ENCODE measurements at places on chromosomes 4 and X.

- DNase-seq = no peak
These were observed 84.2 kb downstream of the HPRT1 start for GRCh38 chrX:134544135-134544512.

- DNase-seq = no peak
These were observed 43.8 kb downstream of the SULT1B1 start for GRCh38 chr4:69716654-69717053.

GRCh38 chrX:139759637-139760036, 51.7 kb upstream of the MCF2 start:
- DNase-seq = peak; percentile 11

DNA sequence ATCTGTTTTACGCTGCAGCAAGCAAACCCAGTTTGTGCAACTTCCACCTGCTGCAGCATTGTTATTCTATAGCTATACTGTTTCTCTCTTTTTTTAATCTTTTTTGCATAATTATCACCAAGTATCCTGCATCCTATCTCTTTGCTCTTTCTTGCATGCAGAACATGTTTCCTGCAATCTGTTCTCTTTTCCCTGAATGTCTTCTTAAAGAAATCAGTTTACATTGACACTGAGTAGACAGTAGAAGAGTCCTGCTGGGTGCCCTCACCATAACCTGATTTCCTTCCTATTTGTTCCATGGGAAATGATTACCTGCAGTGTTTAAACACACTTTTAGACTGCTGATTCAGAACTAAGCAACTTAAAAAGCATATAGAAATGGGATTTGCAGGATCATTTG, 964.7 kb downstream of the PCDH19 start:
- no peak for DNase-seq

DNA sequence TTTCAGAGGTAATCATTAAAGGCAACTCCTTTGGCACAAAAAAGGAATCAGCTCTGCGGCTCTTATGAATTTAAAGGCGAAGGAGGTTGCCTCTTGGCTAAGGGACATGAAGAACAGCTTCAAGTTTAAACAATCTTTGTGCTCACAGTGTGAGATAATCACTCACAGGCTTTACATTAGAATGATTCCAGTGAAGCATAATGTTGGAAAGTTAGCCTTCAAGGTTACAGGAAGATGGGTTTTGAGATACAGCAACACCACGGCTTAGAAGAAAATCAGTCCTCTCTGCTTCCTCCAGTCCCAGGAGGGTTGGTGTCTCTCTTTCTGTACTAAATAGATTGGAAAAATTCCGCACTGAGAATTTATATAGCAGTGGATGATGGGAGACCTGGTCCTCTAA, 11.6 kb upstream of the SCD5 start:
- DNase-seq = no peak

DNA sequence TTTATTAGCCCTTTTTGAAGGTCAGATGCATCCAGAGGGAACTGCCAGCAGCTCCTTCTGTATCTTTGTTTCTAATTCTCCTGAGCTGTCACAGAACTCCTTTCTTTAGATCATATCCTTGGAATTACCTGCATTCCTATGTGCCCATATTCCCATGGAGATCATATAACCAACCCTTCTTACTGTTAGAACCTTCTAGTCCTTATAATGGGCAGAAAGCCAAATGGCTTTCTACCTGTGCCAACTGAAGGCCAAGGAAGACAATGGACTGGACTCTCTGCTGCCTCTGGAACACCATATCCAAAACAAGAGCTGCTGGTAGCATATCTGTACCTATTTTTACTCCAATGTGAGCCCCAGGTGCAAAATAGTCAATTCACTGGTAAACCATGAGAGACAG, 60.7 kb downstream of the TBC1D9 start:
- DNase-seq = no peak

GRCh38 chr4:63563288-63564014, 845.8 kb downstream of the TECRL start:
- peak; percentile 17 for DNase-seq

GRCh38 chr4:5027346-5027745, 8.1 kb upstream of the CYTL1 start:
- DNase-seq = peak; percentile 72

- no peak for DNase-seq
These were observed 857.0 kb upstream of the HTR2C start for GRCh38 chrX:113726898-113727297.

DNA sequence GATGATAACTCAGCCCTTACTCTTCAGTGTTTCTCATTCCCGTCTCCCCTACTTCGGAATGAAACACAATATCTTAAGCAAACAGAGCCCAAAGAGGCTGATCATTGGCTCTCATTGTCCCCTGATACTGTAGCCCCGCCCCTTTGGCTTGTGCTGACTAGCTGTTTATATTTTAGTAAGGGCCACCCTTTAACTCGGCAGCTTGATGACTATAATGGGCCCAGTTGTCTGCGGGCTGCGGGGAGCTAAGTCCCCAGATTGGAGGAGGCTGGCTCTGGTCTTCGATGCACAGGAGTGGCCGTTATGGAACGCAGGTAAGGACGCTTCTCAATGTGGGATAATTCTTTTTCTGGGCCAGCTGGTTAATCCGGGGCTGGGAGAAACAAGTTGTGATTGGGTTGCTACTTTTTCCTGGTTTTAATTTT, at the start of gene TRIM2:
TSS of gene TRIM2 (plus strand) at position 197 of the 425 bp plus-strand sequence. CDS start at position 285, 88 bp downstream.
- no peak for DNase-seq

DNA sequence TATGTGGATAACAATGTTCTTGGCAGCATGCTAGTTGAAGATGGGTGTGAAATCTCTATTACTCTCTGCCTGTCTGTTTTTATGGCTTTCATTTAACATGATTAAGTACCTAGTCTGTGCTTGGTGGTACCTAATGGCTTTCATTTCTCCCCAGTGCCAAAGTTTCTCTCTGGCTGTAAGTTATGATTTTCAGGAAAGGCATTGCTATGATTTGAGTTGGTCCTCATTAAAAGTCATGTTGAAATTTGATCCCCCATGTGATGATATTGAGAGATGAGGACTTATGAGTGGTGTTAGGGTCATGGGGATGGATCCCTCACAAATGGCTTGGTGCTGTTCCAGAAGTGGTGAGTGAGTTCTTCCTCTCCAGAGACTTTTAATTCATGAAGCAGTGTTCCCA, 162.4 kb upstream of the IL15 start:
- DNase-seq = no peak

DNA sequence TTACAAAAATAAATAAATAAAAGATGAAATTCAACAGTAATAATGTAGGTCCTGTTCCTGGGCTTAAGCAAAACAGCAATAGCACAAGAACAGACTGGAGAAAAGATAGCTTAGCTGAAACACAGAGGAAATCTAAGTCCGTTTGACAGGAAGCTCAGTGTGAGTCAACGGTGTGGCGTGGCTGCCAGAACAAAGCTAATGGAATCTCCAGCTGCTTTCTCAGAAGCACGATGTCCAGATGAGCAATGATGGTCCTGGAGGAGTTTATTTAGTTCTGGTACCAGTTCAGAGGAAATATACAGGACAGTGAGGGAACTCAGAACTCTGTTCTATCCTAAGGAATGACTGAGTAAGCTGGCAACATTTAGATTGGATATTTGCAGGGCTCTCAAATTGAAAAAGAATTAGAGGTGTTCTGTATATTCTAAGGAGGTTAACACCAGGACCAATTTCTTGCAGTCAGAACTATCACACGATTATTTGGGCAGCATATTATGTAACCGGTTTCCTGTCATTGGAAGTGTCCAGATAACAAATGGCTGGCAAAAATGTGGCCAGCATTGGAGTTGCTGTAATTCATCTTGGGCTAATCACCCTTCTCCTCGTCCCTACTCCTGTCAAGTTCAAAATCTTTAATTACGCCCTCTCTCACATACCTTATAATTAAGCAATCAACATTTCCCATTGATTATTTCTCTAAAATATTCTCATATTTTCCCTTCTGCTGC, 12.7 kb downstream of the GAB3 start:
- peak; percentile 72 for DNase-seq

DNA sequence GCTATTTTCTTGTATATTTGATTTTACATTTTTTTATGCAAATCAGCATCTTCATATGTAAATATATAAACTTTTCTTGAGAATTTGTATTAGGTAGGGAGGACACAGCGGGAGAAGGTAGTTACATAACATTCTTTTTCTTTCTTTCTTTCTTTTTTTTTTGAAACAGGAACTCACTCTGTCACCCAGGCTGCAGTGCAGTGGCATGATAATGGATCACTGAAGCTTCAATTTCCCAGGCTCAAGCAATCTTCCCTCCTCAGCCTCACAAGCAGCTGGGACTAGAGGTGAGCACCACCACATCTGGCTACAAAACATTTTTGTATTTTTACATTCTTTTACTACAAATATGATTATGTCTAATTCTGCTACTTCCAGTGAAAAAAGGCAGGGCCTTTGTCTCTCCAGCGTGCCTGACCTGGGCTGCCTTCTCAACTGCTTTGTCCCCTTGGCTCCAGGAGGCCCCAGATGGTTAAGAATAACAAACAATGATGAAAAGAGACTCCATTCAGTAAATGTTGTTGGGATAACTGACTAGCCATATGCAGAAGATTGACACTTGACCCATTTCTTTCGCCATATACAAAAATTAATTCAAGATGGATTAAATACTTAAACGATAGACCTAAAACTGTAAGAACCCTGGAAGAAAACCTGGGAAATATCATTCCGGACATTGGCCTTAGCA, 46.5 kb upstream of the FAT4 start:
- no peak for DNase-seq

DNA sequence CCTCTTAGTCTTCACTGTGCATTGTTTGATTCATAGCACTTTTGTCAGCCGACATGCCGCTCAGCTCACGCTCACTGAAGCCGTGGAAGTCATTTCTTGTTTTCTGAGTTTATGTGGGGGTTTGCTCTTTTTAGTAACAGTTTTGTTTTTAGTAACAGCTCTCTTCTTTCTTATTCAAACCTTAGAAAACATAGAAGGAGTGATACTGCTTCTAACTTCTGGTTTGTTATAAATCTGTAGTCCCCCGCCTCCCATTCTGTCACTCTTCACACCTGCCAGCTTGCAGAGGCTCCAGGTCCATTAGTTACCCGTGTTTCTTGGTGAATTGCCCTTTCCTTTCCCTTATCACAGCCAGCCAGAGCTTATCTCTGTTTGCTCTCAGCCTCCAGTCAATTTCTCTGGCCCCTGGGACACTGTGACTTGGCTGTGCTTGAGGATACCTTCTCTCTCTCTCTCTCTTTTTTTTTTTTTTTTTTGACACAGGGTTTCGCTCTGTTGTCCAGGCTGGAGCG, 50.5 kb downstream of the GRK4 start:
- no peak for DNase-seq

- DNase-seq = no peak
These were observed 911.7 kb upstream of the NDST4 start for GRCh38 chr4:116024954-116025708.

DNA sequence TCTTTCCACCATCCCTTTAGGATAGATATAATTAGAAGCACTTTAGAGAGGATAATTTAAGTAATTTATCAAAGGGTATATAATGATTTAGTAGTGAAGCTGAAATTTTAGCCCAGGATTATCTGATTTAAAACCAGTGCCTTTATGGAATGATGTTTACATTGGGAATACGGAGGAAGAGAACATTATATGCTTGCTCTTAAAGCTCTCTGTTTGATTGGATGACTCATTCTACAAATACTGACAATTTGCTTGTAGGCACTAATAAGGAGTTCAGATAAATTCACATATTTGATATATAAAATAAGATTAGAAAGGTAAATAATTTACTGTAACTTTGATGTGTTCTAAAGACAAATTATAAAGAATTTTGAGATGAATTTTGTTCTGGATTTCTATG, 84.7 kb downstream of the SH3BGRL start:
- no peak for DNase-seq

GRCh38 chrX:31706466-31706865, 634.6 kb upstream of the FTHL17 start:
- DNase-seq = no peak

GRCh38 chrX:85391878-85392238, 12.4 kb upstream of the POF1B start:
- no peak for DNase-seq

DNA sequence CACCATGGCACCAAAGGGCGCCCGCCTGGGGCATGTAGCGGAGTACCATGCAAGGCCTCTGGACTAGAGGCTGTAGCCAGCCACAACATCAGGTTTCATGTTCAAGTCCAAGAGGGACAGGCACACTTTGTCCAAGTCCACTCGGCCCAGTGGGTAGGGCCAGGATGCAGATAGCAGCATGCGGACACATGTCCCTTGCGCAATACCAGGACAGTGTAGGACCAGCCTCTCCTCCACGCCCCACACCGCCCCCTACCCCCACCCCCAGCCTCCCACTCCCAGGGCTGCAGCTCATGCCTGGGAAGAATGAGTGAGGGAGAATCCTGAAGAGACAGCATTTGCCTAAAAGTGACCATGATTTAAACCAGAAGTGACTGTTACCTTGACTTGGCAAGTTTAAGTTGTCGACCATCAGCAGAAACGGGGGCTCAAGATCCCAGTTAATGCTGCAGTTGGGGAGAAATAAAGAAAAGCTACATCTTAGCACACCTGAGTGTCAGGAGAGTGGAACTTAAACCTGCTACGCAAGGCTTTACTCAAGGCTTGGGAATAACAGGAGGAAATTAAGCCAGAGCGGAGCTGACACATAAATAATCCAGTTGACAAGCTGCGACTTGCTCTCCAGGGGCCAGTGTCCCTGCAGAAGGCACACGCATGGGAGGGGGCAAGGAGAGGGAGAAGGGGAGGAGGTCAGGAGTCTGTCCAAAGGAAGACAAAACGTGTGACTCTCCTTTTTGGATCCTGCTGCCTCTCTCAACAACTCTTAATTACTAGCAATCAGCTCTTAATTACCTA, 221.7 kb downstream of the BCOR start:
- no peak for DNase-seq

GRCh38 chrX:149467461-149467860, 37.6 kb downstream of the IDS start:
- no peak for DNase-seq

DNA sequence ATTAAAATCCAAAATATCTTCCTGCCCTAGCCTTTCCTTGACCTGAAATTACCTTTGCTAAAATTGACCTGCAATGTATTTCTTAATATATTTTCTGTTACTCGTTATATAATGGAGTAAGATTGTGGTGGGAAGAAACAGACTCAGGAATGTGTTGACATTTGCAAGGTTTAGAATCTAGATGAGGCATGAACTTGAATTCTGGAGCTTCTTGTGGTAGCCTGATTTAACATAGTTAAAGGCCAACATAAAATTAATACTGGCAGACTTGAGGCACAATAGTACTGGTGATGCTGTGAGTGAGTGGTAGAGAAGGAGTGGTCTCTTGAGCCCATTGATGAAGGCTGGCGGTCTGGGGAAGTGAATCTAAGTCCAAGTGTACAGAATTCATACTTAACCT, 197.9 kb upstream of the SPRY1 start:
- no peak for DNase-seq

DNA sequence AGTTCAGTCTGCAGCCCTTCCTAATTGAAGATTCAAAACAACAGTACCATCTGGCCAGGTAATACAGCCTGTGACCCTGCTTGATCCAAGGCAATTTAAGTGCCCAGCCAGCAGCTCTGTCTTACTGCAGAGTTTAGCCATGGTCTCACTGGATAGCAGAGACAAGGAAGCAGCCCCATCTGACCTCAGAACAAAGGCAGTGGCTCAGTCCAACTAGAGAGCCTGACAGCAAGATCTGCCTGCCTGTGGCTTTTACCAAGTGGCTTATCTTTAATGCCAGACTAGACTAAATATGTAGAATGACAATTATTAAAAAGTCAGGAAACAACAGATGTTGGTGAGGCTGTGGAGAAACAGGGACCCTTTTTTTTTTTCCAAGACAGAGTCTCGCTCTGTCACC, 293.4 kb downstream of the DTHD1 start:
- DNase-seq = no peak

Data from NB4 (cell line).